Right cardiac atrium (tissue), 5 donors: ENCODE measurements at places on chromosomes 6 and 20. TPM values are rescaled to one million over a fixed set of nuclear protein-coding genes. Genes with fewer than 3 reads are reported as not detected.

The VWA7 gene
- total RNA-seq, result 7.0 TPM

- DNase-seq, result peak; percentile 48
Observed at GRCh38 chr6:4848382-4849068, 72.3 kb downstream of the CDYL start.

DNA sequence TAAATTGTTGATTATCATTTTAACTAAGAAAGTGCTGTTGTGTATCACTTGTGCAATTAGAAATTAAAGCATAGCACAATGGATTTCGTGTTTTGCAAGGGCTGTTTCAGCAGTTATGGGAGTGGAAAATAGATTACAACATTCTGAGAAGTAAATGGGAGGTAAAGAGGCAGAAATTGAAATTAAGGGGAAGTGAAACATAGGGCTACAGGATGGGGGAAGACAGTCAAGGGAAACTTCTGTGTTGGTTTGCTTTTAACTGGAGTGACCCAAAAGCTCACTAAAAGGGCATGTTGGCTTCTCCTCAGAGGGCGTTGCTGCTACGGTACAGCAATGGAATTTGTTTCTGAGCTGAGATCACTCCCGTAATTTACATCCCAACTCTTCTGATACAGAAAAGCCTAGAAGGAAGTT is 147.5 kb downstream of the BCAS1 start:
- no peak for DNase-seq

The GSTA2 gene
- not detected for total RNA-seq

The NOX3 gene
- not detected for total RNA-seq

- DNase-seq, result no peak
Observed at GRCh38 chr20:49320460-49320859, 42.6 kb upstream of the ZNFX1 start.

- no peak for DNase-seq
Observed at GRCh38 chr6:137775227-137775626, 91.8 kb upstream of the TNFAIP3 start.

The PTCRA gene
- total RNA-seq, result not detected

- peak; percentile 84 for DNase-seq
Observed at GRCh38 chr20:7285918-7286556, 518.6 kb downstream of the BMP2 start.

GRCh38 chr6:88545991-88546390 is 379.8 kb upstream of the CNR1 start:
- no peak for DNase-seq

DNA sequence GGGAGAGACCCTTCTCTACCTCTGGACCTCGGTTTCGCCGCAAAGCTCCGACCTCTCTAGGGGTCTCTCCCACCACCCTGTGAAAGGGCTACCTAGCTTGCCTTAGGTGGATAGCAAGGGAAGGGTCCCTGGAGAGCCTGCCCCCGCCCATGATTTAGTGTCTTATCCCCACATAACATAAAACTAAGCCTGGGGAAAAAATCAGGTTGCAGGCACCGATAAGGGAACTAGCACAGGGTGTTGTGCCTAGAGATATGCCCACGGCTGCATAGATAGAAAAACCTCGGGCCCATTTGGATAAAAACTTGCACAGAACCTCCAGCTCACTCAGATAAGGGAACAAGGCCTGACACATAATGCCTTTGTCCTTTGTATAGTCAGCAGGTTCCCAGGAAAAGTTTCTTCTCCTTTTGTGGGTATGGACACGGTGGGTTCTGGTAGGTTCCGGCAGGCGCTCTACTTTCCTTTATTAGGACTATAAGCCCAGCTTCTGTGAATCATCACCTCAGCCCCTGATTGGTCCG is 846 bp downstream of the ZSCAN31 start:
- no peak for DNase-seq
